ENCODE measurements at places on chromosomes 13 and 19.
A peak's percentile ranks its signal among the peaks of the same experiment; 100 is the strongest.

DNA sequence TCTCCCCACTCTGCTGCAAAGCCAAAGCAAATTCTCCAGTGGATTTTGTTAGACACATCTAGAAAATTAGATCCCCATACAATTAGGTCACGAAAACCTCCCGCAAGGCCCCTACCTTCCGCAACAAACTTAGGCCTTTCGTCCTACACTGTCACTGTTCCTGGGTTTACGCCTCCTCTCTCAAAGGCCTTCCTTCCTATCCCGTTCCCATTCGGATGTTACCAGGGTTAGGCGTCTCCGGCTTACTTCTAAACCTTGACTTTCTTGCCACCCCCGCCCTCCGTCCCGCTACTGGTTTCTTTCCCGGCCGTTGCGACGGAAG lies 754 bp downstream of the RNF6 start:
- no peak for DNase-seq

GRCh38 chr19:7817801-7818200 lies 12.2 kb upstream of the EVI5L start:
- DNase-seq = no peak

DNA sequence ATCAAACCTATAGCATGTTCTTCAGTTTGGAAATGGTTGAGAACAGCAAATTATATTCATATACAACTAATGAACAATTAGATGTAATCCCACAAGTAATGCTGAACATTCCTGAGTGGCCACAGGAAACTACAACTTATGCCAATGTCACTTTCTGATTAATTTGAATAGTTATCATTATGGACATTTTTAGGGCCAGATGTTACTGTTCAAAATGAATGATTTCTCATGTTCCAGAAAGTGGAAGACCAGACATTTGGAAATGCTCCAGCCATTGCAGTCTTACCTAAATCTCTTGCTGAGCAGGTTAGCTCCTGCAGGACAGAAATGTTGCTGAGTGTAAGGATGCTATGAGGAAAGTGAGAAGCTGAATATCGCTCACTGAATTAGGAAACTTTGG lies 819.8 kb downstream of the PCDH9 start:
- DNase-seq = no peak

GRCh38 chr19:49333418-49333805 lies 1.8 kb upstream of the CD37 start:
- DNase-seq = no peak

DNA sequence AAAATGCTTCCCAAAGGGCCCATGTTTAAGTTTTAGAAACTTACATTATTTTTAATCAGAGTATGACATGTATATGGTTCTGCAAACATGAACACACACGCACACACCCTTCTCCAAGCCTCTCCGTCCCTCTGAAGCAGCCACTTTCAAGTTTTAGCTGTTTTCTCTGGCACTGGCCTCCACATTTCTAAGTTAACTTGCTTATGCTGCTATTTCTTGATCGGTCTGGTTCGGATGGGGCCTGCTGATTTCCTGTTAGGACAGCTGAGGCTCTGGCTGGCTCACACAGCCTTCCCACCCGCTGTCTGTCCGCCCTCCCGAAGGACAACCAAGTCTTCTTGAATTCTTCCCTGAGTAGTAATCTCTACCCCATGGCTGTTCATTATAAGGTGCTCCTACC lies 4.4 kb downstream of the SPC24 start:
- peak; percentile 49 for DNase-seq

DNA sequence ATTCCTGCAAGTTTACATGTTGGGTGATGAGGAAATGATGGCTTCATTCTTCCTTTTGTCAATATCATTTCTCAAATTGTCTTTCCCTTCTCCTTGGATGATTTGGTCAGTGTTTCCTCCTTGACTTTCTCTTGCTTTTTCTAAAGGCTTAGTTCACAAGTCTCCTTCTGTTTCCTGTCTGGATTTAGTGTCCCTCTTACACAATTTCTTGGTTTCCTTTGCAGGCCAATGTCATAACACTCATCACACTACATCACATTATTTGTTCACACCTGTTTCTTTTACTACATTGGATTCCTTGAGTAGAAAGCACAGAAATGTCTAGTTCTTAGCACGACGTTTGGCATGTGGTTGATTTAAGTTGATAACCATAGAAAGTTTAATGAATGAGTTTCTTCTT lies 490.7 kb downstream of the TDRD3 start:
- DNase-seq = no peak

DNA sequence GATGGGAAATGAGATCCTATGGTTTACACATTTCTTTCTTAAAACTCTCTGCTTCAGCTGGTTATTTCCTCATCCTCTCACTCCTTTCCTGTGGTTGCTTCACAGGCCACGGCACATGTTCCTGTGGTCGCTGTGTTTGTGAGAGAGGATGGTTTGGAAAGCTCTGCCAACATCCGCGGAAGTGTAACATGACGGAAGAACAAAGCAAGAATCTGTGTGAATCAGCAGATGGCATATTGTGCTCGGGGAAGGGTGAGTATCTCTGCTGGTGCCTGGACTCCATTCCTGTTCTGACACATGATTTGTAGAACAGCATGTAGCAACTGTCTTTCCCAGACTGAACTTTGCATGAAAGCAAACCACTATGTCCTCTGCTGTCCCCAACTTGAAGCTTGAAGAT lies 254.2 kb downstream of the ITGBL1 start:
- peak; percentile 84 for DNase-seq

GRCh38 chr19:17457616-17458015 lies 3.1 kb downstream of the NXNL1 start:
- no peak for DNase-seq

- no peak for DNase-seq
Measured at GRCh38 chr19:16445238-16446107, 26.3 kb downstream of the EPS15L1 start.

- peak; percentile 98 for DNase-seq
Measured at GRCh38 chr19:42075616-42076379, at the start of gene ZNF574. TSS of gene ZNF574 (plus strand) at chr19:42076166. CDS start at chr19:42078607, 2,441 bp downstream.

DNA sequence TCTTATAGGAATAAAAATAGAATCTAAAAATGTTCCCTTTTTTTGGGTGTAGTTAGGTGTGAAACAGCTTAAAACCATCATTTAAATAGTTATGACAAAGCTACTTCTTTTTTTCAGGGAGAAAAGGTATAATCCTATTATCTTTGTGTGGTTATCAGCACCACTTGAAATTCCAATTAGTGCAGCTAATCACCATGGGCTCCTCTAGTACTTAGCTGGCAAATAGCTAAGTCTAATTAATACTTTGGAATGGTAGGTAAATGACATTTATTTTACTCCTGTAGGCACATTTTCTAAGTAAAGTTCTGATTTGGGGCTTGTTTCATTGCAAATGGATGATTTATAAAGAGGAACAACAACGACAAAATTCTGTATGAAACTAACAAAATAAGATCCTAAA lies 132.6 kb downstream of the OLFM4 start:
- DNase-seq = no peak

GRCh38 chr19:10670182-10670581 lies 16.0 kb downstream of the ILF3 start:
- no peak for DNase-seq

DNA sequence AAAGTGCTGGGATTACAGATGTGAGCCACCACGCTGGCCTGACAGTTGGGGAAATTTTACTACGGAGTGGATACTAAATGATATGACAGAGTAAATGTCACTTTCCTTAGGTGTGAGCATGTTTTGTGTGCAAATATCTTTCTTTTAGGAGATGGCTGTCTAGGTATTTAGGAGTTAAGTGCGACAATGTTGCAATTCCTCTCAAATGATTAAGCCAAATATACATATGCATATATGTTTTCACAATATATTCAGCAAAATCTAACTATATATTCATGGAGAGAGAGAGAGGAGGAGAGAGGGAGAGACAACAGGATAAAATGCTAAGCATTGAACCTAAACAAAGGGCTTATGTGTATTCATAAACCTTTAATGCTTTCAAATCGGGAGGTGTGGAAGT lies 5.4 kb upstream of the SERTAD3 start:
- DNase-seq = no peak

DNA sequence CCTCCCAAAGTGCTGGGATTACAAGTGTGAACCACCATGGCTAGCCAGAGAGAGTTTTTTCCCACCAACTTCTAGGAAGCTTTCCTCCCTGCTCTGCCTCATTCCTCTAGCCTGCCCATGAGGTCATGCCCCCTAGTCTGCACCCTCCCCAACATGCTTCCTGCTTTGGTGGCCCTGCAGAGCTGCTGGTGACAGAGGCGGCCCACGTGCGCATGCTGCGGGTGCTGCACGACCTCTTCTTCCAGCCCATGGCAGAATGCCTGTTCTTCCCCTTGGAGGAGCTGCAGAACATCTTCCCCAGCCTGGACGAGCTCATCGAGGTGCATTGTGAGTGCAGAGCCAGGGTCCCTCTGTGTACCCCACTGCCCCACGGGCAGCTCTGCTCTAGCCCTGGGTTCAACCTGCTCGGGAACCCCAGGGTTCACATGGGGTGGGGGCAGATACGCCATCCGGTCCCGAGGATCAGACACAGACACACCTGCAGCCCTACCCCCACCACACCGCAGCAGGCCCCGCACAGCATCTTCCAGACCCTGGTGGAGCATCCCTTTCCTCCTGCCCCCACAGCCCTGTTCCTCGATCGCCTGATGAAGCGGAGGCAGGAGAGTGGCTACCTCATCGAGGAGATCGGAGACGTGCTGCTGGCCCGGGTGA lies 18.9 kb downstream of the ARHGEF1 start:
- DNase-seq = no peak

DNA sequence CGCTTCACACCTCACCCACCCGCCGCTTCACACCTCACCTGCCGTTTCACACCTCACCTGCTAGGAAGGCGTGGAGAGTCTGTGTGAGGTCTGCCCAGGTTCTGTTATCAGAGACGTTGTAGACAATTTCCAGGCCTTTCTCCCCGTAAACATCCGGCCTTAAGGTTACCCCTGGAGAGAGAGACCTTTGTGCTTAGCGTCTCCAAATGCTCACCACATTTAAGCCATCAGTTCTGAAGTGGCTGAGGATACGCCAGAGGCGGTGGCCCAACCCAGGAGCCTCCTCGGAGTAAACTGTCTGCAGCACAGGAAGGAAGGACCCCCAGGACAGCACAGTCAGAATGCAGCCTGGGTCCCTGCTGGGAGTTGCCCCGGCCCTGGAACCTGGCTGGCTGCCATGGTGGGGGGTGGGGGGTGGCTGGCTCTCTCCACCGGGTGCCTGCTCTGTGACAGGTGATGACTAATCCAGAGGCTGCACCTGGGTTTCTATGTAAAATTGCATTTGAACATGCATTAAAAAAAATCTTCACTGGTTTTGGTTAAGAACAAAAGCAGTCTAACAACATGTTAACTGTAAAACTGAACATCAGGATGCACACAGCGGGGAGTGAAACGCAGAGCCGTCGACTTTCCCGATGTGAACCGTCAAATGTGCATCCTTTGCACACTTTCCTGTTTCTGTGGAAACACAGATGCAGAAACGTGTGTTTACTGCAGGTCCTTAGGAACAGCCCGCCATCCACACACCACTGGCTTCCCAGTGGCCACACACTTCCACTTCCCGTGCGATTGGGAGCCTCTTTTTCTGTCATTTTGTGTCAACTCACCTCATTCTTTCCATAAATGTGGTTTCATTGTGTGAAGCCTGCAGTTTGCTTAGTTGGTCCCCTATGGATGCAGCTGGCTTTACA lies 4.5 kb downstream of the ATP4B start:
- DNase-seq = no peak

GRCh38 chr13:32031815-32032370 lies 319 bp downstream of the FRY start:
- no peak for DNase-seq

DNA sequence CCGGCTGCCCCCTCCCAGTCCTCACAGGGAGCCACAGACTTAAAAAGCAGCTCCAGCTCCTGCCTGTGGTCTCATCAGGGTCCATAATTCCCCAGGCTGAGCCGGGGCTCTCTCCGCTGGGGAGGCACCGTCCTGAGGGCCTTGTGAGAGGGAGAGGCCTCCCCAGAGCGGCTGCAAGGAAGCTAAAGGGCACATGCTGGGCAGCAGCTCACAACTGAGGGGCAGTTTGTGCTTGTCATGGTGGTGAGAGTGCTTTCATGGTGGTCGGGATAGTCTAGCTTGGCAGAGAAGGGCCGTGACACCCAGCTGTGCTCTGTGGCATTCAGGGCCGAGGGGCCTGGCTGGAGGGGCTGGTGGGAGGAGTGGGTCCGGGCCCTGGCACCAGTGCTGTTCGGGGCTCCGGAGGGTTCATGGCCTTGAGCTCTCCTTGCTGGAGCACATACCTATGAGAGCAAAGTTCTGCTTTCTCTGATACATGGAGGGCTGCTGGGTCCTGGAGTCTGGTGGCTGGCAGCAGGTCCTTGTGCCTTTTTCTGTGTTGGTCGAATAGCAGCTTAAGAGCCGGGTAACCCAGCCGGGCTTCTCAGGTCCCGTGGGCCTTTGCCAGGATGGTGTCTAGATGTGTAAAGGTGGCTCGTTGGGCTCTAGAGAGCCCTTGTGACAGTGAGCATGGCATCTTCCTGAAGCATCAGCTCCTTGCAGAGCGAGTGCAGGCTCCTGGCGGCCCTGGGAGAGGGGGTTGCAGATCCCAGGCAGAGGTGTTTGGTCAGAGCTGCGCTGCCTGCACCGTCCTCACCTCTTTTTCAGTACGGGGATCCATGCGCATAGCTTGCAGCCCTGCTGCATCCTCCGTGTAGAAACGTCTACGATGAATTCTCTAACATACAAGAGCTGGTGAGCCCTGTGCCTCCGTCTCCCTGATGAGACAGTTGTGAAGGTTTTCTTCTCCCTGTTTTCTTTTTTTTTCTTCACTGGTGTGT lies 8.8 kb downstream of the UPF1 start:
- DNase-seq = no peak

- no peak for DNase-seq
Measured at GRCh38 chr13:75579529-75579928, 29.9 kb downstream of the UCHL3 start.
